ACHN (cell line): ENCODE measurements at places on chromosomes 7 and 10.

- DNase-seq, result peak; percentile 22
Measured at GRCh38 chr7:126727930-126728391, 524.8 kb downstream of the GRM8 start.

DNA sequence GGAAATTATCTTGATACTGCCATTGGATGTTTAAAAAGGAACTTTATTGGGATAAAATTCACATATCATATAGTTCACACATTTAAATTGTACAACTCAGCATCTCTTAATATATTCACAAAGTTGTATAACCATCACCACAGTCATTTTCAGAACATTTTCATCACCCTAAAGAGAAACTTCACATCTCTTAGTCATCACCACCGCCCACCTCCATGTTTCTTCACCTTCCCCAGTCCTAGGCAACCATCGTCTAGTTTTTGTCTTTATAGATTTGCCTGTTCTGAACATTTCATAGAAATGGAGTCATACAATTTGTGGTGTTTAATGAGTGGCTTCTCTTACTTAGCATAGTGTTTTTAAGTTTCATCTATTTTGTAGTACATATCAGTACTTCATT, 96.6 kb downstream of the ANKRD30A start:
- no peak for DNase-seq

- DNase-seq, result no peak
Measured at GRCh38 chr7:128110641-128111364, 79.6 kb upstream of the LRRC4 start.

- DNase-seq, result no peak
Measured at GRCh38 chr7:51973939-51974338, 657.3 kb upstream of the COBL start.
